Inflammatory macrophage (primary cell): ENCODE measurements at places on chromosomes 7 and 10.

- DNase-seq = peak; percentile 90
These were observed 136.5 kb upstream of the NAMPT start for GRCh38 chr7:106421181-106421762.

- DNase-seq = no peak
These were observed 666 bp downstream of the TMEM139 start for GRCh38 chr7:143285470-143285778.

GRCh38 chr7:66099551-66100407 is 14.9 kb upstream of the CRCP start:
- peak; percentile 62 for DNase-seq

DNA sequence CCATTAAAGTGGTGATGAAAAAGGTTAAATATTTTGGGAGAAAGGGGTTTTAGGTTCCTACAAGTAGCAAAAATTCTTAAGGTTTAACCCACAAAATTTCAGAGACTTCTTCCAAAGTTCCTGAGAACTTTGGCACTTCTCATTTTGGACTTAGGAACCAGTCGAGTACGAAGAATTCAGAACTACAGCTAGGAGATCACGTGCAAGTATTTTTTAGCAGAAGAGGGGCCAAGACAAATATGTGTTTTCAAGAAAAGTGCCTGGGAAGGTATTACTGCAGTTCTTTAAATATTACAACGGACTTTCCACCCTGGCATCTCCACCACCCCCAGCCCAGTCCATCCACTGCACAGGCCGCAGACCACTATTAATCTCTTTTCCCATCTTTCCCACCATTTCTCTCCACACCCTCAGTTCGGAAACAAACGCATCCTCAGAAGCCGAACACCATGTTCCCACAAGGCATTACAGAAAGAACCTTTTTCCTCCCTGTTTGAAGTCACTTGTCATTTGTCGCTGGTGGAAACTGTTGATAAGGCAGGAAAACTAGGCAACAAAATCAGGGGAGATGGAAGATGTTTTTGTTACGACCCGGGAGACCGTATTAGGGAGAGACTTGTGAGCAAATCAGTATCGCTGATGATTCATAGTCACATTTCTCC is 7.1 kb downstream of the INHBA start:
- DNase-seq = no peak

DNA sequence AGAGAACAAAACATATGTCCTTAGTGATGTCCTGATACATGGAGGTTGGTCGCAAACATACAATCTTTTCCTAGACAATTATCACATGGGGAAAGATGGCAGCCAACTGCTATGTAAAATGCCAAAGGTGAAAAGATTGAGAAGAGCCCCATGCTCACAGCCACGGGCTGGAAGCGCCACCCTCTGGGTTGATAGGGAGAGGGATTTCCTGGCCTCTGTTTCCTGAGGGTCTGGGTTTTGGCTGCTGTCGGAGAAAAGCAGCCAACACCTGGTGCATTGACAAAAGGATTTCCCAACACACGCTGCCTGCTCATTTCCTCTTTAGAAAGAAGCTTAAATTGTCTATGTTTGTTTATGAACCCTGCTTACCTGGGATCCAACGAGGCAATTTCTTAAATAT is 43.8 kb downstream of the ITIH5 start:
- no peak for DNase-seq

DNA sequence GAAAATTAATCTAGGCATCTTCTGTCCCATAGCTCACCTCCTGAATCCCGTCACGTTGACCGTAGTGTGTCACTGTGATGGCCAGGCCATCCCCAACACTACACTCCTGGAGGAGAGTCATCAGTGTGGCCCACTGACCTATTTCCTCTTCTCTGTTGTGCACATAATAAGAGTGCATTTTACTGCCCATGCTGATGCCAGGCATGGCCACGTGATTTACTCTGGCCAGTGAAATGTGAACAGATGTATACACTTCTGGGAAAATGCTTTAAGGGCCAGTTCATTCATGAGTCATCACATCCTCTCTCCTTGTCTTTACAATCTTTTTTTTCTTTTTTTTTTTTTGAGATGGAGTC is 101.9 kb upstream of the PIP4K2A start:
- peak; percentile 52 for DNase-seq

GRCh38 chr10:38112159-38112558 is 18.0 kb downstream of the ZNF37A start:
- no peak for DNase-seq

DNA sequence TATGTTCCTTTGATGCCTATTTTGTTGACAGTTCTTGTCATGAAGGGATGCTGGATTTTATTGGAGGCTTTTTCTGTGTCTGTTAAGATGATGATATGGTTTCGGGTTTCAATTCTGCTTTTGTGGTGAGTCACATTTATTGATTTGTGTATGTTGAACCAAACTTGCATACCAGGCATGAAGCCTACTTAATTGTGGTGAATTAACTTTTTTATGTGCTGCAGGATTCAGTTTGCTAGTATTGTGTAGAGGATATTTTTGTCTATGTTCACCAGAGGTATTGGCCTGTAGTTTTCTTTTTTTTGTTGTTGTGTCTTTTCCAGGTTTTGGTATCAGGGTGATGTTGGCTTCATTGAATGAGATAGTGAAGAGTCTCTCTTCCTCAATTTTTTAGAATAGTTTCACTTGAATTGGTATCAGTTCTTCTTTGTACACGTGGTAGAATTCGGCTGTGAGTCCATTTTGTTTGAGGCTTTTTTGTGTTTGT is 345.9 kb downstream of the KIF20B start:
- no peak for DNase-seq

DNA sequence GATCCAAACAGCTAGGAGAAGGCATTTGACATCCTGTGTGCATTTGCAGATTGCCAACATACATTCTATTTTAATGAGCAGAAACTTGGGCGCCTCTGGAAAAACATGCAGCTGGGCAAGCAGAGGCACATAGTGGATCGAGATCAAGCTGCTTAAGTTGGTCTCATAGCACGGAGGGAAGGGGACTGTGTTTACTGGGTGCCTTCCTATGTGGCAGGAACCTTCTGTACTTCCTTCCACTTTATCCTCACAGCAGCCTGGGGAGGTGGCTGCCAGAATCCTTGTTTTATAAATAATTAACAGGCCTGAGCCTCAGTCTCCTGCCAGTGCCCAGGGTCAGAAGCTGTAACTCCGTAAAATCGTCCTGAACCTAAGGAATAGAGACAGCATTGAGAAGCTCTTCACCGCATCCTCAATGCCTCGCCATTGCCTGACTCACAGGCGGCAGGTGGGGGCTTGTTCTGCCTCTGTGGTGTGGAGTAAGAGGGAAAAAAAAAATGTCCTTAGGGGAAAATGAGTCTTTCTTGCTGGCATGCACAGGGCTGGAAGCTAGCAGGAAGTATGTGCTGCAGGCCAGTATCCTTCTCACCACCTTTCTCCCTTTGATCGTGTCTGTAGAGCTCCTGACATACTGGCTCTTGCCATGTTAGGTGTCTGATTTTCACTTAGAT is 6.2 kb downstream of the VWA2 start:
- no peak for DNase-seq

DNA sequence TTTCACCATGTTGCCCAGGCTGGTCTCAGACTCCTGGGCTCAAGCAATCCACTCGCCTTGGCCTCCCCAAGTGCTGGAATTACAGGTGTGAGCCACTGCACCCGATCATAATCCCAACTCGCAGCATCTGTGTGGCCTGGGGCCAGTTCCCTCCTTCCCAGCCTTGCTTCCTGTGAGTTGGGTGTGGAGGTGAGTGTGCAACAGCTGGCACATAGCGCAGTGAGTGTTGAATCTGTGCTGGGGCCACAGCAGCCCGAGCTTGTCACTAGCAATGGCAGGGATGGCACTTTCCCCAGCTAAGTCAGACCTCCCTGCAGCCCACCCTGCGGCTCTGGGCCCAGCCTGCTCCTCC is 12.2 kb downstream of the TMEM184A start:
- no peak for DNase-seq

DNA sequence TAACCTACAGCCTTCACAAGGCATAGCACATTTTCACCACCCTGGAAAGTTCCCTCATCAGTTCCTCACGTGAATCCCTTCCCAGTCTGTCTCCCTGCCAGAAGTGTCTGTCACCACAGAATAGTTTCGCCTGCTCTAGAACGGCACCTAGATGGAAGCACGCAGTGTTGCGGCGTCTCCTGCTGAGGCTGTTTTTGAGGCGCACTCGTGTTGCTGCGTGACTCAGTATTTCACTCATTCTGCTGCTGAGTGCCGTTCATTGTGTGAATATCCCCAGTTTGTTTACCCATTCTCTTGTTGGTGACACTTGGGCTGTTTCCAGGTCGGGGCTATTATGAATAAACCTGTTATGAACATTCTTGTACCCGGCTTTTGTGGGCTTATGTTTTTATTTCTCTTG is 12.8 kb downstream of the NOS3 start:
- DNase-seq = no peak

GRCh38 chr7:126750207-126750911 is 502.4 kb downstream of the GRM8 start:
- DNase-seq = no peak

- DNase-seq = no peak
These were observed 968 bp downstream of the NOLC1 start for GRCh38 chr10:102153093-102153620.

DNA sequence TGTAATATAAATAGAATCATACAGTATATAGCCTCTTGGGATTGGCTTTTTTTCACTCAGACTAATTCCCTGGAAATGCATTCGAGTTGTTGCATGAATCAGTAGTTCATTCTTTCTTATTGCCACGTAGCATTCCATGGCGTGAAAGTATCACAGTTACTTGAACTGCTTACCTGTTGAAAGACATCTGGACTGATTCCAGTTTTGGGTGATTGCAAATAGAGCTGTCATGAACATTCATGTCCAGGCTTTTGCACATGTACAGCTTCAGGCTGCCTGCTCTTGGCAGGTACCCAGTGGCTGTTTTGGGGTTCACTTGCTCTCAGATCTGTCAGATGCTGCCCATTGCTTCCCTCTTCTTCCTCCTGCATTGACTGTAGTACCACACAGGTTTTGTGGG is 54.9 kb downstream of the LRGUK start:
- no peak for DNase-seq

- no peak for DNase-seq
These were observed 173.0 kb downstream of the SKAP2 start for GRCh38 chr7:26691406-26691805.

- DNase-seq = no peak
These were observed 10.8 kb downstream of the POLL start for GRCh38 chr10:101577121-101577871.

- no peak for DNase-seq
These were observed 1.2 kb downstream of the PLEKHA1 start for GRCh38 chr10:122375679-122376160.

DNA sequence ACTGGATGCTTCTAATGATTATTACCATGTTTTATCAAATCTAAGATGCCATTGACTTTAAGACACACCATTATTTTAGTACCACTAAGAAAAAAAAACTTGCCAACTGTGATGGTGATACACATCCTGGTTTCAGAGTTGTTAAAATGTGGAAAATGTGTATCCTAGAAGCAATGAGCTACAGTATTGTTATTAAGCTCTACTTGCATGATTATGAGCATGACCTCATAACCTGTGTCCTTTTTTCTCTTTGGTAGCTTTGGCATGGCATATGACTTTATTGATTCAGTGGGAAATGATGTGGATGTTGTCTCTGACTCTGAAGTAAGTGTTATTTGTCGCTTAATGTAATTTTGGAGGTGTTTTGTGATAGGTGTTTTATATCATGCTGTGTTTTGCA is 3.3 kb downstream of the EDRF1 start:
- DNase-seq = no peak

DNA sequence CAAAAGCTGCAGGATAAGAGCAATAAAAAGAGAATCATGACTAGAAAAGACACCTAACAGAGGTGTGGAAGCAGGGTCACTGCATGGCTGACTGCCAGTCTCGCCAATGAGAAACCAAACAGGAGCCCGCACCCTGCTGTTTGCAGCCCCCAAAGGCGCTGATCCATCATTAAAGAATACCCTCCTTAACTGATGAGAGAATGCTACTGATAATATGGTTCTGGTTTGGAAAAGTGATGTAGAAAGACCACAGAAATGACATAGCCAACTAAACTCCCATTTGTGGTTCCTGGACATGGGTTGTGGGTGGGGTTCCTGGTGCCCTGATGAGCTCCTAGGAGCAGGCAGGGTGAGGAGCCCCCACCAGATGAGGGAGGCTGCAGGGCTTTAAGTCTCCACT is 207.4 kb downstream of the TNS3 start:
- DNase-seq = no peak

DNA sequence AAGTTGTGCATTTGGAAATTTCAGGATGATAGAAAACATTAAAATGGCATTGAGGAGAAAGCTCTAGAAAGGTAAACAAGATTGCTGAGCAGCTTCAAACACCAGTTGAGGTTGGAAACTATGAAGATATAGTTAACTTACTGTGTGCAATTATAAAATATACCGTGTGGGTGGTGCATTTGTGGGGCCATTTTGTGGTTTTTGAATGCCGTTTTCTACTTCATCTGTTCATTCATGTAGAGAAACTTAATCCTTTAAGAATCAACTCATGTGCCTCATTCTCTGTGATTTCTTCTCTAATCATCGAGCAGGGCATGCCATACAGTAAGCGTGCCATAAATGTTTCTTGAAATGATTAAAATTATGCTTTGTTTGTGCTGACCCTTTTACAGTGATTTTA is 232.8 kb upstream of the TEX47 start:
- DNase-seq = no peak

DNA sequence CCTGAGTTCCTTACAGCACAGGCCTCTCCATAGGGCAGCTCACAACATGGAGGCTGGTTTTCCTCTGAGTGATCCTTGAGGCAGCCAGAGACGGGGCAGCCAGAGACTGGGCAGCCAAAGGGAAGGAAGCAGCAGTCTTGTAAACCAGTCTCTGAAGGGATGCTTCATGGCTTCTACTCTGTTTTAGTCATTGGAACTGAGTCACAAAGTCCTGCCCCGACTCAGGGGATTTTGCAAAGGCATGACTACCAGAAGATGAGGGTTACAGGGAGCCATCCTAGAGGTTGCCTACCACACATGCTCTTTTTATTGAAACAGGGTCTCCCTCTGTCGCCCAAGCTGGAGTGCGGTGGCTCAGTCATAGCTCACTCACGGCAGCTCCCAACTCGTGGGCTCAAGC is 44.4 kb upstream of the COMMD3 start:
- no peak for DNase-seq

DNA sequence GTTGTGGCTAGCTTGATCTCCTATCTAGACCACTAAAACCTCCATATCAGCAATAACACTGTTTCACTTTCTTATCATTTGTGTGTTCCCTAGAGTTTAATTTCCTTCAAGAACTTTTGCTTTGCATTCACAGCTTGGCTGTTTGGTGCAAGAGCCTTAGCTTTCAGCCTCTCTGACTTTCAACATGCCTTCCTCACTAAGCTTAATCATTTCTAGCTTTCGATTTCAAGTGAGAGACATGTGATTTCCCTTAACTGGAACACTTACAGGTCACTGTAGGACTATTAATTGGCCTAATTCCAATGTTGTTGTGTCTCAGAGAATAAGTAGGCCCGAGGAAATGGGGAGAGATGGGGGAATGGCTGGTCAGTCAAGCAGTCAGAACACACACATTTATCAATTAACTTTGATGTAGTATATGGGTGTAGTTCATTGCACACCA is 10.6 kb upstream of the BPGM start:
- DNase-seq = no peak
